ENCODE measurements at places on chromosomes 7 and 10.

- DNase-seq, result no peak
Observed at GRCh38 chr10:131024259-131025131, 287.0 kb downstream of the TCERG1L start.

DNA sequence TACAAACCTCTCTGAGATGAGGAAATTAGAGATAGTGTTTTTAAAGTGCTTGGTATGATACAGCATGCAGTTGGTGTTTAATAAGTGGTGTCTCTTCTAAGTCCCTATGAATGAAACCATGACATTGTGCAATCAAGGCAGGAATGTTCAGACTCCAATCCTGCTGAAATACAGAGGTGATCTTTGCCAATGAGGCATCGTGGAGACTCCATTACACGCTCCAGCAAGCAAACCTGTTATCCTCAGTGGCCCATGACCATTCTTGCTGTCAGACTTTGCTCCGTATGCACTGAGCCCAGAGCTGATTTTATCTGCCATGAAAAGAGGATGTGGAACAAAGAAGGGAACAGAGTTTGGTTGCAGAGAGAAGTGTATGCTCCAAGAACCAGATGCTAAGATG lies 47.3 kb downstream of the CDHR3 start:
- DNase-seq, result no peak

GRCh38 chr7:117124591-117125220 lies 171.4 kb downstream of the ST7 start:
- peak; percentile 20 for DNase-seq

- no peak for DNase-seq
Observed at GRCh38 chr7:2022021-2022409, 210.7 kb downstream of the MAD1L1 start.

GRCh38 chr7:25802473-25802872 lies 349.5 kb upstream of the NFE2L3 start:
- no peak for DNase-seq

- DNase-seq, result no peak
Observed at GRCh38 chr7:120170834-120171233, 102.1 kb upstream of the KCND2 start.

- no peak for DNase-seq
Observed at GRCh38 chr7:79506481-79506880, 53.0 kb upstream of the MAGI2 start.

GRCh38 chr10:79404231-79404609 lies 41.2 kb downstream of the ZCCHC24 start:
- DNase-seq, result no peak

- DNase-seq, result no peak
Observed at GRCh38 chr7:138417078-138417700, 42.9 kb upstream of the TRIM24 start.

GRCh38 chr7:37311355-37311754 lies 137.3 kb downstream of the ELMO1 start:
- peak; percentile 57 for DNase-seq

DNA sequence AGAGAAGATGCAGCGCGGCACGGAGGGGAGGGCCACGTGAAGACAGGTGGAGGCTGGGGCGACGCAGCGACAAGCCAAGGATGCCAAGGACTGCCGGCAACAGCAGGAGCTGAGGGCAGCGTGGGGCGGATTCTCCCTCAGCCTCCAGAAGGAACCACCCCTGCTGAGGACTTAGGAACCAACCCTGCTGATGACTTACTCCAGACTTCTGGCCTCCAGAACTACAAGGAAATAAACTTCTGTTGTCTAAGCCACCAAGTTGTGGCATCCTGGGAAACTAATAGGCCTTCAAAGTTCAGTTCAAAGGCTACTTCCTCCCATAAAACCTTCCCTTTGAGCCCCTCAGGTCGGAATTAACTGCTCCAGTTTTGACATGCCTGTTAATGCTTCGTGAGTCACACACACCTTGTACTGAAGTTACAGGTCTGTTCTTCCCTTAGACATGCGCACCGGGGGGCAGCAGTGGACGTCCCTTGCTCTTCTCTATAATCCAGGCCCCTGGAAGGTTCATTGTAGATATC lies 88.4 kb upstream of the RHEB start:
- no peak for DNase-seq

- no peak for DNase-seq
Observed at GRCh38 chr10:28463676-28464395, 69.1 kb upstream of the WAC start.

DNA sequence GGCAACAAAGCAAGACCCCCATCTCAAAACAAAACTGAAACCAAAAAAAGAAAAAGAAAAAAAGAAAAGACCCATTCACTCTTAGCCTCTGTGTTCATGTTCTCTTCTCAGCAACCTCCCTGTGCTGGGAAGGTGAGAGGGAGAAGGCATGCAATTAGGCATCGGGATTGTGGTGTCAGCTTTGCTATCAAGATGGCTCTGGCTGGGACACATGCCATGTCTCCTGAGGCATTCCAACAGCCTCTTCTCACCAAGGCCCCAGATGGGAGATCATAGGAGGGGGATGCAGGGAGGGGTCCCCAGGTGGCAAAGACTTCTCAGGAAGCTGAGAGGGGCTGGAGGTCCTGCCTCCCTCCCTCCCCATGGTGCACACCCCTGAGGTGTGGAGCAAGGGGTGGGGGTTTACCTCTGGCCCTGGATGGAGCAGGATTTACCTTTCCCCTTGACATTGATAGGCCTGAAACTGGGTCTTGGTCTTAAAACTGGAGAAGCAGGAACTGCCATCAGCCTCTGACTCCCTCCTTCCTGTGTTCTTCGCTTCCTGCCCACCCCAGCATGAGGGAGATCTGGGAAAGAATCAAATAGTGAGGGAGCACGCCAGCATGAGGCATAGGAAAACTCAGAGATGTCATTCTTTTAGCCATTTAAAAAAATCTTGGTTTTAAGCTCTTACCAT lies 96.2 kb upstream of the DUSP5 start:
- no peak for DNase-seq

GRCh38 chr10:124745673-124746072 lies 1.5 kb upstream of the FAM53B start:
- no peak for DNase-seq

DNA sequence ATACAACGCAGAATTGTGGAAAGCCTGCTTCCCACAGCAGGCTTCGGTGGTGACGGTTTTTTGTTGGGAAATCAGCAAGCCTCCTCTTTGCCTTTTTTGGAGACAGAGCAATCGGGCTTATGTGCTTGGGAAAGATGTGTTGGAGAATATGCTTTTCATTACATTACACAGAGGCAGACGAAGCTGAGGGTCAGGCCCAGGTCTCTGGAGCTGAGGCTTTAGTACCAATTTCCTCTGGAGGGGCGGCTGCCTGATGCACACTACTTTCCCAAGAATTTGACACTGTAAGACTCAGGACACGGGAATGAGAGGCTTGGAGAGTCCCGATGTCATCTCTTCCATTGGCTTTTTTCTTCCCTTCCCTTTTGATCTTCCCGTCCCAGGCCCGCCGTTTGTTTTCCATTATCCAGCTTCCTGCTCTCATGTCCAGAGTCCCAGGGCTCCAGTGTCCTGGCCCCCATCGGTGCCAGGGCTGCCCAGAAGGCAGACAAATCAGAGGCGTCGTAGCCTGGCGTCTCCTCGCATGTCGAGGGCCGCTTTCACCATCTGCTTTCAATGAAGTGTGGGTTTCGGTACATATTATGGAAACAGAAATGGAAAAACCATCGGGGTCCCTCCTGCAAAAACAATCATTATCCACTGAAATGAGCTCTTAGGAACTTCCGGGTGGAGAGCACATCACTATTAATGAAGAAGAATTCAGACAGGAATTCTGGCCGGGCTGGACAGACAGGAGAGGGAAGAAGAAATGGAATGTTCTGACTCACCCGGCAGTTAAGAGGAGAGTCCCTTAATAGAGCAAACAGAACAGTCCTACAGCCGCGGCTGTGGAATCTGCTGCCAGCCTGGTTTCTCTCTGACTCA lies 123.0 kb upstream of the JCAD start:
- no peak for DNase-seq

GRCh38 chr7:18444826-18445225 lies 50.7 kb upstream of the HDAC9 start:
- DNase-seq, result no peak

DNA sequence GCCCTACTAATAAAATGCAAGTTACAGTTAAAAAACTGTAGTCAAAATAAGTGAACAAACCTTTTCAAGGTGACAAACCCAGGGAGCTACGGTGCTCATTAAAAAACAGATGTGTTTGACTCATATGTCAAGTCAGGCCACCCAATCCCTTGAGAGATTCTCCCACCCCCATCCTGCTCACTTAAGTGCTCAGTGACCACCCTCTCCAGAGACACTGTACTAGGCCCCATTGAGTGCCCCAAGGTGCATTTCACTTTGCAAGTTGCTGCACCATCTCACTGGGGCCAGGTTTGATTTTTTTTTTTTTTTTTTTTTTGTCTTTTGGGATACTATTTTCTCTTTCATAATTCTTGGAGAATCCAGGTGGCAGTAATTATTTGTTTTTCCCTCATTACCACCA lies 1.9 kb downstream of the ERV3-1 start:
- no peak for DNase-seq

GRCh38 chr10:49562893-49563292 lies 24.0 kb upstream of the ERCC6 start:
- no peak for DNase-seq

GRCh38 chr7:152949253-152949652 lies 189.7 kb downstream of the ACTR3B start:
- no peak for DNase-seq

GRCh38 chr7:91618776-91619765 lies 261.4 kb downstream of the MTERF1 start:
- DNase-seq, result no peak

DNA sequence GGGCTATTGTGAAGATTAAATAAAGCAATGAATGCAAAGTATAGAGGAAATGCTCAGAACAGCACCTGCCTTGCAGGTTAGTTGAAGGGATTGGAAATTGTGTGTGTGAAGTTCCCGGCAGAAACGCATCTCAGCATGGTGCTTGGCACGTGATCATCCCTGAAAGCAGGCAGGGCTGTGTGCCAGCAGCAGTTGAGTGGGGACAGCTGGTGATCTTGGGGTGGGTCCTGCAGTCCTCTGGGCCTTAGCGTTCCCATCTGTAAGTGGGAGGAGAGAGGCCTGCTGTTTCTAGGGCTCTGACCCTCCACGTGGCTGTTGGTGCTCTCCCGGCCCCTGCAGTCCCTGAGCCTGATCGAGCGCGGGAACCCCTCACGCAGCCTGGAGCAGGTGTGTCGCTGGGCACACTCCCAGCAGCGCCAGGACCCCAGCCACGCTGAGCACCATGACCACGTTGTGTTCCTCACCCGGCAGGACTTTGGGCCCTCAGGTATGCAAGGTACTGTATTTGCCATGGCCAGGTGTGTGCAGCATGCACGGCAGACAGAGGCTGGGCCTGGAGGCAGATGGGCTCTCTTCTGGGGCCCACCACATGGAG lies 55.3 kb downstream of the TBATA start:
- DNase-seq, result no peak

- DNase-seq, result no peak
Observed at GRCh38 chr10:123835575-123835974, 56.0 kb downstream of the CPXM2 start.

DNA sequence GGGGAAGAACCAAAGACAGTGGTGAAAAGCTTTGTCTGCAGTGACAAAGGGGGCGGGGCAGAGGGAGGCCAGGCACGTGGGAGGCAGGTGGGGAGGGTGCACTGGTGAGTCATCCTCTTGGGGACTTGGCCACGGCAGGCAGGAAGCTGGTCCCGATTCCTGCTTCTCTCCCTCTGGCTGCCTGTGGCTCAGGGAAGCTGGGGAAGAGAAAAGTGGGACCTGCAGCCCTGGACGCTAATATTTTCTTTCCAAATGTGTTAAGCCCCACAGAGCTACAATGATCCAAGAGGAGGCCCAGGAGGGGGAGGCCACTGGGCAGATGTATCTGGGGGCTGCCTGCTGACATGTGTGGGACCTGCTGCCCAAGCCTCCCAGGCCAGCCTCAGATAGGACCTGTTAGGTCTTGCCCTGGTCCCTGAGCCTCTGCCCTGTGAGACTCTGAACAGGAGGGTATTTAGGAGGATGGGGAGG lies 231.8 kb downstream of the KCNMA1 start:
- no peak for DNase-seq

GRCh38 chr10:97584060-97584797 lies at the start of gene HOGA1:
HOGA1 (plus strand) TSS chr10:97584389; CDS start chr10:97584704, 315 bp downstream.
- no peak for DNase-seq

DNA sequence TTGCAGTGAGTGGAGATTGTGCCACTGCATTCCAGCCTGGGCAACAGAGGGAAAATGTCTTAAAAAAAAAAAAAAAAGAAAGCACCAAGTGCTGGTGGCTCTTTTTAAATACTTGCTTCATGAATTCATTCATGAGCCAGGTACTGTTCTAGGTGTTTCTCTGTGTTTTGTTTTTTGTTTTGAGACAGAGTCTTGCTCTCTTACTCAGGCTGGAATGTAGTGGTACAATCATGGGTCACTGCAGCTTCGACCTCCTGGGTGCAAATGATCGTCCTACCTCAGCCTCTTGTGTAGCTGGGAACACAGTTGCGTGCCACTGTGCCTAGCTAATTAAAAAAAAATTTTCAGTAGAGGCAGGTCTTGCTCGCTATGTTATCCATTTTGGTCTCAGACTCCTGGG lies 5.3 kb downstream of the STOX1 start:
- DNase-seq, result no peak

DNA sequence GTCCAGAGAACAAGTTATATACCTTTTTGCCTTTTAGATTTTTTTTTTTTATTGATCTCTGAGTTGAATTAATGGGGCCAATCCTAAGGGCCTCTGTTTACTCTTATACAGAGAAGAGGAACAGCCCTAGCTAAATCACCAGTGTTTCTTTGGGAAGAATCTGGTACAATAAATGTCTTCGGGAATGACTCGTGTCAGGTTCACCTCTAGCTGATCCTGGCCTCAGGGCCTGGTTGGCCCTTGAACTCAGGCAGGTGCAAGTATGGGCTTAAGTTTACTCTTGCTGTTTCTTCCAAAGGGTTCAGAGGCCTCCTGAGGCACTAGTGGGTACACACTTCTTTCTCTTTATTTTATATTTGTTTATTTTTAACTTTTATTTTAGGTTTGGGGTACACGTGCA lies 71.0 kb downstream of the LRMDA start:
- DNase-seq, result no peak

DNA sequence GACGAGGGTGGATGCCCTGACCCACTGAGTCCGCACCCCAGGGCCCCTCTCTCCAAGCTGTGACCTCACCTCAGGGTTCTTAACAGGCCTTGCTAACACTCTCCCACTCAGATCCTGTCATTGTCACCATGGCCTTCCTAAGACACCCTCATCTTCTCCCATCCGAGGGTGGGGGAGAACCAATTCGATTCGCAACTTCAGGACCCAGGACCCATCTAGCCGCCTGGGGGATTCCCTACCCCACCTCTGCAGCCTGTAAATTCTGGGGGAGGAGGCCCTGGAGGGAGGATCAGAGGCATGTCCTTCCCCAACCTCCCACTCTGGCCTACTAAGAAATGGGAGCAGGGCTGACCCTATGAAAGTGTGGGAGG lies 17.4 kb downstream of the TRIM8 start:
- no peak for DNase-seq
